ENCODE measurements at places on chromosomes 3 and 15.

- no peak for DNase-seq
These were observed 4.9 kb downstream of the NT5DC2 start for GRCh38 chr3:52528586-52529375.

DNA sequence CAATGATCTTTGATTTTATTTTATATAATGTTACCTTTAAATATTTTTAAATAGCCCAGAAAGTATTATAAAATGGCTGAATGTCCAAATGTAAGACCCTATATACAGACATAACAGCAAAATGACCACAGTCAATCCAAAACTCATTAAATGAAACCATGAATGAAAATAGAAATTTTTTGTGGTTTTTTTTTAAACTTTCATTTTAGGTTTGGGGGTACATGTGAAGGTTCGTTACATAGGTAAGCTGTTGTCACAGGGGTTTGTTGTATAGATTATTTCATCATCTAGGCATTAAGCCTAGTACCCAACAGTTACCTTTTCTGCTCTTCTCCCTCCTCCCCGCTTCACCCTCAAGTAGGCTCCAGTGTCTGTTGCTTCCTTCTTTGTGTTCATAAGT is 108.8 kb downstream of the FAIM start:
- DNase-seq: no peak

DNA sequence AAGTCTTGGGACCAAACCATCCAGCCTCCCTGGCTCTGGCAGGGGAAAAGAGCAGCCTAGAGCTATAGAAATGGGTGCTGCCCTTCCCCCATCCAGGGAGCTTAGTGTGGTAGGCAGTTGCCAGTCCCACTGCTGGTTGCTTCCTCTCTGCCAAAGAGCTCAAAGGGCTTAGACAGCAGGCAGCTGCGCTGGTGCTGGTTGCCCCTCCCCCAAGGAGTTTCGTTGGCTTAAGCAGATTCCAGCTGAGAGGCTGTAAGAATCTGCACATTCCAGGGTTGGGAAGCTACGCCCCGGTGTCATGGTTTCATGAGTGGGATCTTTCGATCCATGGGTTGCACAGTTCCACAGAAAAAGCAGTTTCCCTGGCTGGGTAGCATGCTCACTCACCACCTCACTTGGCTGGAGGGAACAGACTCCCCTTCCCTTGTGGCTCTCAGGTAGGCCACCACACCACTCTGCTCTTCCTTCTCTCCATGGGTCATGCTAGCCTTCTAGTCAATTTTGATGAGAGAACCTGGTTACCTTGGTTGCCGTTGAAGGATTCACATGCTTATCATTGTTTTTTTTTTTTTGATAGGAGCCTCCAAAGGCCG is 195.1 kb downstream of the EPHA6 start:
- DNase-seq: no peak

DNA sequence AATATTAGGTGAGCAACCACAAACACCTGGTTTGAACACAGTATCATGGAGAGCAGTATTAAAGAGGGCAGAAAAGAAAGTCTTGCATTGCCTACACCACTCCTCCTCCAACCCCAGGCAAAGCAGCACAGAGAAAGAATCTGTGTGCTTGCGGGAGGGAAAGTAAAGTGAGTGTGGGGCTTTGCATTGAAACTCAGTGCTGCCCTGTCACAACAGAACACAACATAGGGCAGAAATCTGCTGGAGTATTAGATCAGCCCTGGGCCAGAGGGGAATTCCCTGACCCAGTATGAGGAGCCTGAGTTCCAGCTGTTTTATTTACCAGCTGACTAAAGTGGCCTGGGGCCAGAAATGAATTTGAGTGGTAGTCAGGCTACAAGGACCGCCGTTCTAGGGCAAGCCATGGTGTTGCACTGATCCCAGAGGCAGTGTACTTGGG is 75.5 kb downstream of the SPATA16 start:
- no peak for DNase-seq
